ENCODE measurements at places on chromosomes 2 and 18.

DNA sequence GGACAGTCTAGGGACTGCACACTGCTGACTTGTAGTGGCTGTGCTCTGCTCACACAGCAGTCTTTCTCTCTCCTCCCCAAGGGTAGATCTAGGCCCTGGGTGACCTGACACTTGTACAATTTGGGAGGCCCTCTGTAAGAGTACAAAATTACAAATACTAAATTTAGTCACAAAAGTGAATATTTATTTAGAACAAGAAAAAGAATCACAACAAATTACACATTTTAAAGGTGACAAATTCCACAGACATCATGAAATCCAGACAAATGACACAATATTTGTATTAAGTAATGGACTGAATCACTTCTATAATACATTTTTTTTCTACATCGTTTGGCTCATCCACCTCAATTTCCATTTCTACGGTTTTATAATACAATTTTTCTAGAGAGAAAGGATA, 496.4 kb downstream of the TXNL1 start:
- DNase-seq: no peak

GRCh38 chr2:64915510-64915900, 73.7 kb upstream of the SLC1A4 start:
- DNase-seq: no peak

GRCh38 chr18:77590943-77591515, 341.4 kb downstream of the GALR1 start:
- no peak for DNase-seq

DNA sequence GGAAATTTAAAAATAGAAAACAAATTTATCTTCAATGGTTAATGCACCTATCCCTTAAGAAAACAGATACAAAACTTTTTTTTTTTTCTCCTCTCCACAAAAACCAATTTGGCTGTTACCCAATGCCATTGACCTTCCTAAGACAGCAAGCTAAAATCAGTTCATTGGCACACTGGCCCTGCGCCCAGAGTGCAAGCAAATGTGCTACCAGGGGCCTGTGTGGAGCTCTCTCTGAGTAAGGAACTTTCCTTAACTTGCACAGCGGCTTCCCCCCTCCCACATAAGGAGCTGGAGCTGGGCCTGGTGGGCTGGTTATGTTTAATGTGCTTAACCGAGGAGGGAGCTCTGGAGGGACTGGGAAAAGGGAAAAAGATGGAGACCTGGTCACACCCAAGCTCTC, 17.6 kb upstream of the POU3F3 start:
- DNase-seq: no peak

DNA sequence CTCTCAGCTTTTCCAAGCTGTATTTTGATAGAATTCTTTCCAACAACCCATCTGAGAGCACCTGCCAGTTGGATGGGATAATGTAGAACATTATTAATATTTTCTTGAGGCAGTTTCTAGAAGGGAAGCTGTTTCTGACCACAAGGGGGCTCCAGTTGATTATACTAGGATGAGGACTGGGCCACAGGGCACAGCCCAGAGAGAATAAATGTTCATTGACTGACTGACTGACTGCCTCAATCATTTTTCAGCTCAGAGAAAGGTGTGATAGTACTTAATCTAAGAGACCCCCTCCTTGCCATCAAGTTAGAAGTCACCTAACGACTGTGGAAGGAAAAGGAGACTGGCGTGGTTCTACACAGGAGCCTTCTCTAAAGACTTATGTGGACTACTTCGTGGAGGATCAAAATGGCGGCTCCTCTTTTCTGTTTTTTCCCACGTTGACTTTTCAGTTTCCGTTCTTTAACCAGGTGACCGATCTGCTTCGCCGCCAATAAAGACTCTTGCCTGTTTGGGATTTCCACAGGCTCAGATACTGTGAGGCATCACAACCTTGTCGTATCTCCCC, 31.9 kb upstream of the CREG2 start:
- peak; percentile 74 for DNase-seq

DNA sequence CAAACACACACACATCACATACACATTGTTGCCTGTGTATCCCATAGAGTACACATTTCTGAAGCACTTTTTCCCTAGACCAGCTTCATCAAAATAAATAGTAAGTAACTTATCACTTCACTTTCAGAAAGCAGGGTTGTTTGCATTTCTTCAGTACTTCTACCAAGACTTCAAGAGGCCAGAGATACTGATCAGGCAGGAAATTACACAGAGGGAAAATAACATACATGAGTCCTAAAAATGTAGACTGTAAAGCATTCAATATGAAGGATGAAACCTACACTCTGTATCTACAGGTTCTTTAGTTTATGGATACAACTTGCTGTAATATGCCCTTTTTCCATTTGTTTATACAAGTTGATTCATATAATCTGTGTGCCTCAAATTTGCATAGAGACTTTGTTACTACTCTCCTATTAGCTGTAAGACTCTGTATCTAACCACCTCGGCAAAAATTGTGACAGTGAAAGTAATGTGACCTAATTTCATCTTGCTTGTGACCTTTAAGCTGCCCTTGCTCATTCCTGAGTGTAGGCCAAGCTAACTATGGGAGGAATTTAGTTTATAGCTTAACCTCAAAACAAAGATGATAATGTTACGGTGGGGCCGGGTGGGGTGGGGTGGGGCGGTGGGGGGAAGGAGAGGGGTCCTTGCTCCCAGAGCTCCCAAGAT, 228.9 kb upstream of the SPOPL start:
- no peak for DNase-seq

GRCh38 chr18:8942021-8942908, 160.2 kb upstream of the NDUFV2 start:
- DNase-seq: no peak

- DNase-seq: no peak
Measured at GRCh38 chr18:50410894-50411293, 36.0 kb downstream of the SKA1 start.

GRCh38 chr18:42861271-42861670, 254.2 kb downstream of the RIT2 start:
- DNase-seq: no peak

- no peak for DNase-seq
Measured at GRCh38 chr2:8171608-8172007, 510.2 kb upstream of the ID2 start.

GRCh38 chr18:46578987-46579386, 78.0 kb downstream of the LOXHD1 start:
- no peak for DNase-seq

DNA sequence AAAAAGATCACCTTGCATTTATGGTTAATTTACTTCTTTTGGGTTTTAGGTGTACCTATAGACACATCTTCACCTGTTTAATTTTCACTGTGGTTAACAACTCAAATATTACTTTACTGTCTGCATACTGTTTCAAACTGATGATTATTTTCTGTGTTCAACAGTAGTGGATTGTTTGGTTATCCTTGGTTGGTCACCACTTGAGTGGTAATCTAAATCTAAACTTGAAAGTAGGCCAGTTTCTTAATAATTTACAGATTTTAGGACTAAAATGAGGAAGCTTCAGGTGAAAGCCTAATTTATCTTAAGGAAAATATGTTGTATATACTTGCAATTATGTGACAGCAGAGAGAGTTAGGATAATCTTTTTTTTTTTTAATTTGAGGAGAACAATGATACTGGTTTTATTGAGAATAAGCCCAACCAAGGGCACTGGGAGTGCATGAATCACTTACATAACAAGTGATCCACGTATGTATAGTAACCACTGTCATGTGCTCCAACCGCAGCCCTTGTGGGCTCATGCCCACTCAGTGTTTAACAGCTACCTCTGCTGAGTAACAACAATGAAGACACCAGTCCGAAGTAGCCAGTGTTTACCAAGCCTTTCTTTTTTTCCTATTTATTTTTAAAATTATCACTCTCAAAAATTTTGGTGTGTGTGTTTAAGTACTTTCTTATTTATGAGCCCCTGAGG, 31.0 kb upstream of the WDSUB1 start:
- no peak for DNase-seq

DNA sequence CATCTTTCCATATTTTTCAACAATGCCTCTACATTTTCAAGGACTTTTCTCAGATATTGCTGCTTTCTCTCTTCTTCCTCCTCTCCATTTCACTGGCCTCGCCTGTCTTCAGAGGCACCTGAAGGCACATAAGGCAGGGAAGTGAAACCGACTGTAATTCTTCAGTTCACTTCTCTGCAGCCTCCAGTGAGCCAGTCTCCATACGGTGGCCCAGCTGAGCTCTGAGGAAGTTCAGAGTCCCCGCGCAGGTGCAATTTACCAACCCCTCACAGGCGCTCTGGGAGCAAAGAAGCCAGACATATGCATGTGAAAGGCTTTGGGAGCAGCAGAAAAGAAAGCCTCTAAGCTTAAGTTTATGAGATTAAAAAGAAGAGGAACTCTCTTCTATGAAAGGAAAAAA, 12.4 kb downstream of the KLHL14 start:
- DNase-seq: no peak

GRCh38 chr18:10727477-10727876, 201.7 kb downstream of the NAPG start:
- DNase-seq: no peak

GRCh38 chr2:16650287-16651249, 15.1 kb downstream of the CYRIA start:
- no peak for DNase-seq

- DNase-seq: no peak
Measured at GRCh38 chr18:48252525-48252924, 156.7 kb downstream of the ZBTB7C start.

- no peak for DNase-seq
Measured at GRCh38 chr2:54611830-54612545, 111.5 kb upstream of the EML6 start.

DNA sequence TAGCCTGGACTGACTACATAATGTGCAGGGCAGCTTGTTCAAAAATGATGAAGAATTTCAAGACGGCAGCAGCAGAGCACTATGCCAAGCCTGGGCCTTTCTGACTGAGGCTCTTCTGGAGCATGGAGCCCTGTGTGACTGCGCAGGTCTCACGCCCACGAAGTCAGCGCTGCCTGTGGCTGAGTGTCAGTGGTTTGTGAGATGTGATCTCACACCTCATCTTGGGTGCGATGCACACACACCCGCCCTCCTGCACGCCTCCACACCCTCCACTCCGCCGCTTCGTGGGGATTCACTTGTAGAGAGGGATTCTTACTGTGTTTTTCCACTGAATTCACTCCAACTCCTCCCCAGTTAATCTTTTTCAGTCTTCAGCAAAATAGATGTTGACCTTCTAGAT, 103.9 kb downstream of the VIT start:
- peak; percentile 55 for DNase-seq

- DNase-seq: no peak
Measured at GRCh38 chr2:216339456-216340279, 32.6 kb downstream of the MARCHF4 start.

- DNase-seq: peak; percentile 3
Measured at GRCh38 chr2:152925547-152926448, 207.4 kb downstream of the ARL6IP6 start.

DNA sequence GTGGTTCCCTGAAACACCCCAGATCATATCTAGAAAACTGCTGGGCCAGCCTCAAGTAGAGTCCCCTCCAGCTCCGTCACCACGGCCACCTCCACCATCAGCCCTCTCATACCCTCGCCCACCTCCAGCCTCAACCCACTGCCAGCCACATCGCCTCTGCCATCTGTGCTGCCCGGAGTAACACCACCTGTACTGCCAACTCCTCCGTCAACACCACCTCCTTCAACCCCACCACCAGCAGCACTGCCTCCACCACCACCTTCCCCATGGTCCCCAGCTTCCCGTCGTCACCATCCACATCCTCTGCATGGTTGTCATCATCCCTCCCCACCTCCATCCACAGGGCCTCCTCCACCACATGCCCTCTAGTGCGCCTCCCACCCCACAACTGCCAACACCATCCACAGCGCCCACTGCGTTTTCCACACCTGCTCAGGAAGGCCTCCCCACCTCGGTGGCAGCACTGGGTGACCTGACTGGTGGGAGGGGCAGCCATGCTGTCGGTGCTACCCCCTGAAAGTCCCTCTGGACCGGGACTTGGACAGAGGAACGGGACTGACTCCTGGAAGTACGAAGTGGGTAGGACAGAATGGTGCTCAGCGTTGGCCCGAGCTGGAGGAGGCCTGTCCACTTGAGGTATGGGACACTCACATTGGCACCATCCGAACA, 1.6 kb downstream of the SNED1 start:
- DNase-seq: peak; percentile 10

- no peak for DNase-seq
Measured at GRCh38 chr2:18182861-18183260, 304.4 kb downstream of the KCNS3 start.

GRCh38 chr18:28735731-28736130, 558.8 kb upstream of the CDH2 start:
- no peak for DNase-seq

DNA sequence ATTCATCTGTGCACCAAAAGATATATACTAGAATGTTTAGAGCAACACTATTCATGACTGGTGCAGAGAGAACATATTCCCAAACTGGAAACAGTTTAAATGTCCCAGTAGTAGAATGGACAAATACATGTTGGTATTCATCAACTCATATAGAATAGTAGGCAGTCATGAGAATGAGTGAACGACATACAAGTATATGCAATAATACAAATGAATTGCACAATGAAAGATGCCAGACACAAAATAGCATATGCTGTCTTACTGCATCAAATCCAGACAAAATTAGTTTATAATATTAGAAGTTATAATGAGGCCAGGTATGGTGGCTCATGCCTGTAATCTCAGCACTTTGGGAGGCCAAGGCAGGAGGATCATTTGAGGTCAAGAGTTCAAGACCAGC, 8.3 kb upstream of the PRKAG3 start:
- no peak for DNase-seq

GRCh38 chr2:72989770-72990556, 72.6 kb downstream of the EMX1 start:
- DNase-seq: no peak

DNA sequence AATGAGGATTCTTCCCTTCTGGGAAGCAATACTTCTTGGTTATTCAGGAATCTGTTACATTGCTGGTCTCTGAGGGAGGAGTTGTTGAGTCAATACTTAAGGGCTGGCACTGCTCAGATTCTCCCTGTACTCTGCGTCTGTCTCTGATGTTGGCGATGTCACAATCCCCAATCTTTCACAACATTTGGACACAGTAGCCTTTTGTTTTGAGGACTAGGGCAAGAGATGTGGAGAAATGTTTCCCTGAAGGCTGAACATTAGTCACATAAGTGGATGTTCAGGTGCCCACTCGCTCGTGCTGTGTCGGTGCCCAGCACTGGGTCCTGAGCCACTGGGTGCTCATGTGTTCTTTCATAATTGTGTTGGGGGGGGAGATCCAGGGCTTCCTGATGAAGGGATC, 55.0 kb downstream of the MAPK4 start:
- DNase-seq: no peak

DNA sequence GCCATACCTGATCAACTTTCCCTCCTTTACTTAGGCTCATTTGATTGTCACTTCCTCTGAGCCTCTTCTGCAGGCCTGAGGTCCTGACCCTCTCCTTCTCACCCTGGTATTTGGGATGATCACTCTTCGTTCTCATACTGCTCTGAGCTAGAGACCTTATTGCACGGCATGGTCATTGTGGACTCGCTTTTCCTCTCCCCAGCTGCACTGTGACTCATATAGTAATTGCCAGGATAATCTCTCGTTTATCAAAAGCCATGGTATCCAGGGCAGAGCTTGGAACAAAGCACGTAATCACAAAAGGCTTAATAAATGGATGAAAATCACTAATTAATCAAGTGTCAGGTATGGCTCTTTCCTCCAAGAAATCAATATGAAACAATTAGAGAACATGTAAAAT, 40.9 kb upstream of the TRIB2 start:
- DNase-seq: no peak
